ENCODE measurements at places on chromosomes 12 and 14.

DNA sequence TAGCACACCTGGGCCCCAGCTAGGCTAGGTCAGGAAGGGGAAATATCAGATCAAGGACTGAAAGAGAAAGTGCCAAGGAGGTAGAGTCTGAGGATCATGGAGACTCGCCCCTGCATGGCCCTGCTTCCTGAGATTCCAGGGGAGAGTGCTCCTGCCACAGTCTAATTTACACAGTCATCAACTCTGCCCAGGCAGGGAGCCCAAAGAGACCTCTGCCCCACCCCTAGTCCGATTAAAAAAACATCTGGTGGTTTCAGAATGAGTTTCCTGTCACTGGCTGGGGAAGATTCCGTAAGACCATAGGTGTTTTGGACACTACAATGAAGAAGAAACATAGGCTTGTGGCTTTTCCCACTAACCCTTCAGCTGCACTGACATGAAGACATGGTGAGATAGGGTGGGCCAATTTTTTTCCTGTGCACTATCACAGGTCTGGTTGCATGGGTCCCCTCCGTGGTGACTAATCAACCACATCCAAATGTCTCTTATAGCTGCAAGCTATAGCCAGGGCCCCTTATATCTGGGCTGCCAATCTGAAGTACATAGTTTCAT, 31.5 kb upstream of the GZMB start:
- DNase-seq = peak; percentile 32

GRCh38 chr14:105415481-105416428, 3.9 kb upstream of the MTA1 start:
- DNase-seq = no peak

DNA sequence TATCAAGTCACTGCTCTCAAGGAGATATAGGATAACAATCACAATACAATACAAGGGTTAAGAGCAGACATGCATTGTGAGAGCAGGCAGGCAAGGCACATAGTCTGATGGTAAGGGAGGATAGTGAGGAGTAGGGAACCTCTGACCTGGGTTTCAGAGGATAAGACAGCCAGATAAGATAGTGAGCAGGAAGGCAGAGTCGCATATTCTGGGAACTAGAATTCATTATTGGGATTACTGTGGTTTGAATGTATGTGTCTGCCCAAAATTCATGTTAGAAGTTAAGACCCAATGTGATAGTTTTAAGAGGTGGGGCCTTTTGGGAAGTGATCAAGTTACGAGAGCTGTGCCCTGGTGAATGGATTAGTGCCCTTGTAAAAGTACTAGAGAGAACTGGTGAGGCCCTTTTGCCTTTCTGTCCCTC, 14.4 kb upstream of the ATF1 start:
- no peak for DNase-seq

DNA sequence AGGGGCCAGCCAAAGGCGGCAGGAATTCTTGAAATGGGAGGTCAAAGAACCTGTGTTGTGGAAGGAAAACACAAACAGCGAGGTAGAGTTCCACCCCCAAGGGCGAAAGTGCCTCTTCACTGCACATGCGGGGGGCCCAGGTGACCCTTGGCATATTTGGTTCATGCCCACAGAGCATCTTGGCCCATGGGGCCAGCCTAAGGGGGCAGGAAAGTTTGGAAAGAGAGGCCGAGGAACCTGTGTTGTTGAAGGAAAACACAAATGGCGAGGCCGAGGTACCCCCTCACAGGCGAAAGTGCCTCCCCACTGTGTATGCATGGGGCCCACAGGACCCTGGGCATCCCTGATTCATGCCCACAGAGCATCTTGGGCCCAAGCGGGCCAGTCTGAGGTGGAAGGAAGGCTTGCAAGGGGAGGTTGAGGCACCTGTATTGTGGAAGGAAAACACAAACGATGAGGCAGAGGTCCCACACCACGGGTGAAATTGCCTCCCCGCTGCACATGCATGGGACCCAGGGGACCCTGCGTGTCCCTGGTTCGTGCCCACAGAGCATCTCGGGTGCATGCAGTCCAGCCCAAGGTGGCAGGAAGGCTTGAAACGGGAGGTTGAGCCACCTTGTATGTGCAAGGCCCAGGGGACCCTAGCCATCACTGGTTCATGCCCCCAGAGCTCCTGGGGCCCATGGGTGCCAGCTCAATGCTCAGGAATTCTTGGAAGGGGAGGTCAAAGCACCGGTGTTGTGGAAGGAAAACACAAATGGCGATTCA, 384.1 kb downstream of the ALG10 start:
- DNase-seq = no peak

GRCh38 chr14:88919502-88919901, 95.1 kb downstream of the TTC8 start:
- DNase-seq = no peak

GRCh38 chr12:111201036-111201435, 167.9 kb downstream of the PHETA1 start:
- DNase-seq = no peak

GRCh38 chr14:48744202-48744601, 842.0 kb downstream of the RPS29 start:
- DNase-seq = no peak

DNA sequence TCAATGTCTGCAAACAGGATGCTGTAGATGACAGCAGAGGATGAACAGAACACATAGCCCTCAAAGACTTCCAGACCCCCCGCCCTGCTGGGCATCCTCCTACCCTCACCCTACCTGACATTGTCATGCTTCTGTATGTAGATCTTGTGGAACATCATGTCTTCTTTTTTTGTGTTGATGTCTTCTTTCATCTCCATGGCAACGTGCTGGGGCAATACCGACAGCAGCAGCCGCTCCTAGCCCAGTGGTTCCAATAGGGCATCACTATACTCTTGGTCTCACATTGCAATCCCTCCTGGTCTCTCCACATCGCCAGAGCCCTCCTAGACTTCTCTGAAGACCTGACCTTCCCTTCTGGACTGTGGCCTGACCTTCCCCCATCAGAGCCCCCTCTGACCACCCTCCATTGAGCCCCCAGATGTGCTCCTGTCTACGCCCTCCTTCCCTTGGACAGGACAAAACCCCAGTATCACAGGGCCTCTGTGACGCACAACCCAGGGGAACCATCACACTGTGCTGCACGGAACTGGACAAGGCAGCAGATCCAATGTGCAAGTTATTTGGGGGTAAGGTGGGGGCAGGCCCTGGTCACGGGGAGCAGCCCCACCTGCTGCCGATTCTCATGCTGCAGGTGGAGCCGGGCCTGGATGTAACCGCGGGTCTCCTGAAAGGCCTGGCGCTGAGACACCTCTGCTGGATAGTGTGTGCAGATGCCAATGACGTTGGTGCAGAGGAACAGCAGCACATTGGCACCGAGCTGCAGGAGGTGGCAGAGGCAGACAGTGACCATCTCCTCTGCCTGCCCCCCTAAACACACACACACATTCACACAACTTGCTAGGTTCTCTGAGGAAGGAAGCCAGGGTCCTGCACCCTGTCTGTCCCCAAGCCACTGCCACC, 11.1 kb downstream of the ADCY6 start:
- no peak for DNase-seq

DNA sequence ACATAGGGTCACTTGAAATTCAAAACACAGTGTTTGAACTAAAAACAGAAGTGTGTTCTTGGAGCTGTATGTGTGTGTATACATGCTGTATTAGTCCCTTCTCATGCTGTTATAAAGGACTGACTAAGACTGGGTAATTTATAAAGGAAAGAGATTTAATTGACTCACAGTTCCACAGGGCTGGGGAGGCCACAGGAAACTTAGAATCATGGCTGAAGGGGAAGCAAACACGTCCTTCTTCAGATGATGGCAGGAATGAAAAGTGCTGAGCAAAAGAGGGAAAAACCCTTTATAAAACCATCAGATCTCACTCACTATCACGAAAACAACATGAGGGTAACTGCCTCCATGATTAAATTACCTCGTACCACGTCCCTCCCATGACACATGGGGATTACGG, 224.1 kb downstream of the BCAT1 start:
- DNase-seq = no peak

GRCh38 chr12:130529781-130530180, 186.3 kb downstream of the RIMBP2 start:
- DNase-seq = no peak

GRCh38 chr14:51676549-51676948, 24.8 kb downstream of the FRMD6 start:
- DNase-seq = no peak

DNA sequence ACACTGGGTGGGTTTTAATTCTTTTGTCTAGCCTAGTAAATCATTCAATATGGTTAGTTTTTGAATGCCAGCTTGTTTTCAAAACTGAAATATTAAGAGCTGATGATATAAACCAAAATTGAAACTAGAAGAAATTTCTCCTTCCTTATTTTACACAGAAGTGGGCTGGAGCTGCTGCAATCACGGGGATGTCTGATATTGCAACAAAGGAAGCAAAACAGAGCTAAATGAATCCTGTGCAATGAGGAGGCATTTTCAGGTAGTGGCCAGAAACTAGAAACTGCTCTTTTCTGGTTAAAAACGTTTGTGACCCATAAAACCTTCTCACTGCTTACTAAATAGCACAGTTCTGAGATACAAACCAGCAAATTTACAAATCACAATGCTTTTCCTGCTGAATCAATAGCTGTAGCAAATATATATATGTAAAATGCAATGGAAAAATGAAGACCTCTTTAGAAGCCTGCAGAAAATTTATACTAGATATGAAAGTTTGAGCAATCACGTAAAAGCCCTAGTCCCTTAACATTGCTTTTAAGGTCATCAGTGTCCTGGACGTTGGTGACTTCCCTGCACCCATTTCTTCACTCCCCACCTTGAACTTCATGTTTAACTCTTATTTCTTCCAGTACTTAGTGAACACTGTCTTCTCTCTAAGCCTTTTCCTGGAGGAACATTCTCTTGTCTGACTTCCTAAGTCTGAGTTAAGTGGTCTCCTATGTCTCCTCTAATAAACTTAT, 15.9 kb upstream of the LRRK2 start:
- peak; percentile 61 for DNase-seq

DNA sequence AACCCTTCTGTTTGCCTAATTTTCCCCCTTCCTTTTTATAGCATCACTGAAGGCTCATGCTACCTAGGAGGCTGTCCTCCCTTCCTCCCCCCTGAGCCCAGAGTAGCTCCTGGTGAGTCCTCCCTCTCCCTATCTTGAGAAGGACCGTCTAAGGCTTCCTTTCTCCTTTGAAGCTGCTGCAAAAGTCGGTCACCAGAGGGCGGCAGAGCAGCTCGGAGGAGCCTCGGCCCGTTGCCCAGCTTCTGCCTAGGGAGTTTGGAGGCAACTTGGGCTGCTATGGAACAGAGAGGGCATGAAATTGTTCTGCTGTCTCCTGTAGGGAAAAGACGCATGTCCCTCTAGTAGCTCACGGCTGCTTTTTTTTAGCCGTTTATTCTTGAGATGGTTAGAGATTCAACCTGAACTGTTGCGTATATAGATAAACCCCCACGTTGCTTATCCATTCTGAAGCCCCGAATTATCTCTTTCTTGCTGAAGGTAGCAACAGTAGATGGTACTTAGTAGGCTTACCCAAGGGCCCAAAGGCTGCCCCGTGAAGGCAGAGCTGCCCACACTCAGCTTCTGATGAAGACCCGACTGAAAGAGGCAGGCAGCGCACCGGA, 5.7 kb downstream of the WNT5B start:
- peak; percentile 65 for DNase-seq

DNA sequence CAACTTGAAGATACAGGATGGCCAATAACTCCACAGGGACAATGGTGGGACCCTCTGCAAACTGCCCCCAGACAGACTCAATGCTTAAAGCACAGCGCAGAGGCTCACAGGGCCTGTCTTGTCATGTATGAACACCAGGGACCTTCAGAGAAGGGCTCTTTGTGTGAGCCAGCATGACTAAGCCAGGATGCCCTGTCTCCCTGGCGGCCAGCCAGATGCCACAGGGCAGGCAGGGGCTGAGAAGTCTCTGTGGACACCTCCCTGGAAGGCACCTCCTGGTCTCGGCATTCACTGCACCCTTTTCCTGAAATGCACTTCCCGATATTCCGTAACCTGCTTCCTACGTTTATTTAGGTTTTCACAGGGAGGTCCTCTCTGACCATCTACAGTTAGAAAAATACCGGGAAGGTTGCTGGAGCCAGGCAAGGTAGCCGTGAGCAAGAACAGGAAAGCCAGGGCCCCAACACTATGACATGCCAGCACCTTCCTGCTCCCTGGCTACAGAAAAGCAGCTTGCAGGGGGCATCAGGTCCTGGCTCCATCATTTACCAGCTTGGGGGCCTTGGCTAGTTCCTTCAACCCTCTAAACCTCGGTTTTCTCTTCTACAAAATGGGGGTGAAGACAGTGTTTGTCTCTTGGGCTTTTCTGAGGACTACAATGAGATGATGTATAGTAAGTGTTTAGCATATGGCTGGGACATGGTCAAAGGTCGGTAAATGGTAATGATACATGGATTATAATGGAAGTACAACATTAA, 65.0 kb downstream of the PITPNM2 start:
- DNase-seq = peak; percentile 35

DNA sequence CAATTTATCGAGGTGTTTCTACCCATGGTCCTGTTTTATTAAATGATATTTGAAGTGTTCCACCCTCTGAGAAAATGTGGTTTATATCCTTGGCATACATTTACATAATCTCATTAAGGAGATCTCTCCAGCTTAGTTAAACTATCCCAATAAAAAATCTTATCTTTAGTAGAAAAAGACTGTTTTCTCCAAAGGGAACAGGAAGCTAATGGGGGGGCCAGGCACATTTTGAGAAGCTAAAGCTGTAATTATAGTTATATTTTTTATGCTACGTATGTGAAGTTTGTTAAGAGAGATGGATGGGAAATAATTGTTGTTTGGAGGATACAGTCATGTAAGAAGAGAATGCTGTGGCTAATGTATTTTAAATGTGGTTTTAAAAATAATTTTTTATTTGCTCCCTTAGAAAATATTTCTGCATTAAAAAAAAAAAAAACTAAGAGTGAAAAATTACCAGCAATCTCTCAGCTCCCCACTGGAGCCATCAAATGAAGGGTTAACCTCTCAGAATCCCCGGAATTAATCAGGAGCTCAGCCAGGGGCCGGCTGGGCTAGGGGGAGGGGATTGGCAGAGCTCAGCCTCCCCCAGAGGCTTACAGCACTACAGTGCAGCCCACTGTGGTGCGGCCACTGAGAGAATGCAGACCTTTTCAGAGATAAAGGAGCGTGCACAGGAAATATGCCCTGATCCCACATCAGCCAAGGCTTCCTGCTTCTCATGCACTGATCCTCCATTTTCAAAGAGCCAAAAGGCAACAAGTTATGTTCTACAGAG, 185.8 kb downstream of the EGLN3 start:
- no peak for DNase-seq

DNA sequence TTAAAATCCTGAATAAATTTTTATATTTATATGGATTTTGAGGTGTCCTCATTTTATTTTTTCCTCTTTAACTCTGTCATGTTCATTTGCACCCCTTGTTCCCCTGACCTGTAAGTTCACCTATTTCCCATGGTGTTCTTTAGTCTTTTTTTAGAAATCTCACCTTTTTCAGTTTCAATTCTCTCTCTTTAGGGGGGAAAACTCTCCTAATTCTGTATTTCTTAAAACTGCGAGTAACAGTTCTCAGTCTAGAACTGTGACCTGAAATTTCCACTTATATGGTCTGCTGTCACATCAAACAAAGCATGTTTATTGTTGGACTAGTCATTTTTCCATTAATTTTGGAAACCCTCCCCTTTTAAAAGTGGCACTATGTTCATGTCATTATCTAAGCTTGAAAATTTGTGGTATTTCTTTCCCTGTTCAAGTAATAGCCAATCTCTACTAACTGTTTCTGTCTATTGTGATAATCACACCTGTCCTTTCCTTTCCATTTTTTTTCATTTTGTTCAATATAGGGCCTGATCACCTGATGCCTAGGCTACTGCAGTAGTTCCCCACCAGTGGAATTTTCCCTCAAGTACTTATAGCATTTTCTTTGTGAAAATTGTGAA, 14.0 kb upstream of the FBXO33 start:
- no peak for DNase-seq
